ENCODE measurements at places on chromosomes 11 and 22.

GRCh38 chr11:66462911-66463310, 3.8 kb upstream of the PELI3 start:
- no peak for DNase-seq

GRCh38 chr11:125950696-125951651, 5.1 kb downstream of the VSIG10L2 start:
- DNase-seq, result no peak

DNA sequence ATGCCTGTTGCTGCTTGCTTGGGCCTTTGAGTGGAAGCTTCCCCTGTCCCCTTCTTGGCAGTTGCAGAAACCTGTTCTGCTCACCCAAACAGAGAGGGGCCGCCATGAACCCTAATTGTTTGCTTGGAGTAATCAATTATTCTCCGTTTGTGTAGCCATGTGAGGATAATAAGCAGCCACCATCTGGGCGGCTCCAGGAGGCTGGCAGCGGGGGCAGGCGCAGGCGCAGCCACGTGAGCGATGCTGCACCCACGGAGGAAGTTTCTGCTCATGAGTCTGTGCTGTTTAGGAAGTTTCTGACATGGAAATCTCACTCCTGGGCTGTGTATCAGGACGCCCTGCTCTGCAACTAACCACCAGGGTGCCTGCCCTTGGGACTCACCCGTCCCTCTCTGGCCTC, 90.1 kb downstream of the MPPED1 start:
- DNase-seq, result no peak

- DNase-seq, result no peak
Observed at GRCh38 chr11:35076201-35077100, 62.5 kb upstream of the CD44 start.

DNA sequence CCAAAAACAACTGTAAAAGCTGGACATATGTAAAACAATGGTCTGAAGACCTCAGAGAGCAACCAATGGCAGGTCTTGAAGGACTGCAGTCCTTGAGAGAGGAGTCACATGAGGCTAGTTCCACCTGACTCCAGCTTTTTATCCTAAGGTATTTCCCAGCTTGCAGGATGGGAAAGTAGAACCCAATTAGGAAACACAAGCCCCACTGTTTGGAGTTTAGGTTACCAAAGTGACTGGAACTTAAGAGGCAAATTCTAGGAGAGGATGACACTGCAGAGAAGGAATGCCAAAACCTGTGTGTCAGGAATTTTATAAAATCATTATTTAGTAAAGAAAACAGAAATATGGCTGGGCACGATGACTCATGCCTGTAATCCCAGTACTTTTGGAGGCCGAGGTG, 18.4 kb downstream of the OR2AT4 start:
- DNase-seq, result no peak
